GM12864 (cell line): ENCODE measurements at places on chromosomes 4 and X.

GRCh38 chr4:59838236-59838635, 1361.9 kb upstream of the ADGRL3 start:
- no peak for DNase-seq

DNA sequence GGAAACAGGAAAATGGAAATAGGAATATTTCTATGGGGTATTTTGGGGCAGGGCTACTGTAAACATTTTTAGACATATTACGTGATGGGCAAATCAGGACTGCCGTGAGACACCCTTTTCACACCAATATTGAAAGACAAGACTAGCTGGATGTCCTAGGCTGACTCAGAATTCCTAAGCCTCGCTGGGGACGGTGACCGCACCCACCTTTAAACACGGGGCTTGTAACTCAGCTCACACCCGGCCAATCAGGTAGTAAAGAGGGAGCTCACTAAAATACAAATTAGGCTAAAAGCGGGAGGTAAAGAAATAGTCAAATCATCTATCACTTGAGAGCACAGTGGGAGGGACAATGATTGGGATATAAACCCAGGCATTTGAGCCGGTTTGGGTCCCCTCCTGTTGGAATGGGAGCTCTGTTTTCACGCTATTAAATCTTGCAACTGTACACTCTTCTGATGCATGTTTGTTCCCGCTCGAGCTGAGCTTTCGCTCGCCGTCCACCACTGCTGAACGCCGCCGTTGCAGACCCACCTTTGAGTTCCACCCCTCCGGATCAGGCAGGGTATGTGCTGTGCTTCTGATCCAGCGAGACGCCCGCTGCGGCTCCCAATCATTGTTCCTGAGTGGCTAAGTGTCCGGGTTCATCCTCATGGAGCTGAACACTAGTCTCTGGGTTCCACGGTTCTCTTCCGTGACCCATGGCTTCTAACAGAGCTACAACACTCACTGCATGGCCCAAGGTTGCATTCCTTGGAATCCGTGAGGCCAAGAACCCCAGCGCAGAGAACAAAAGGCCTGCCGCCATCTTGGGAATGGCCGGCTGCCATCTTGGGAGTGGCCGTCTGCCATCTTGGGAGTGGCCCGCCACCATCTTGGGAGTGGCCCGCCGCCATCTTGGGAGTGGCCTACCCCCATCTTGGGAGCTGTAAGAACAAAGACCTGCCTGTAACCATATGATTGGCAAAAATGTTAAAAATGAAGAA, 152.6 kb downstream of the CRLF2 start:
- DNase-seq = no peak

DNA sequence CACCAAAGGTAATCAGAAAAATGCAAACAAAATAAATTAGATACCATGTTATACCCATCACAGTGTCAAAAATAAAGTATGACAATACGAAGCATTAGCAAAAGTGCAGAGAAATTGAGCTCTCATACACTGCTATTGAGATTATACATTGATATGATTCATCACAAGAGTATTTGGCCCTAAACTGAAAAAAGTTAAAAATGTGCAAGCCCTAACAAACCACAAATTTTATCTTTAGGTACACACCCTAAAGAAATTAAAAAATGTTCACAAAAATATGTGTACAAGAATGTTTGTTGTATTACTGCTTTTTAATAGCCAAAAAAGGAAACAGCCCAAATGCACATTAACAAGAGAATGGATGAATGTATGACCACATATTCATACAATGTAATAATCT, 137.9 kb upstream of the MAGEA10 start:
- no peak for DNase-seq

GRCh38 chr4:142901166-142901662, 55.1 kb upstream of the INPP4B start:
- no peak for DNase-seq

- no peak for DNase-seq
Measured at GRCh38 chr4:88008122-88008742, 797 bp downstream of the PKD2 start.

- DNase-seq = no peak
Measured at GRCh38 chr4:73432169-73433000, 3.6 kb upstream of the AFP start.

DNA sequence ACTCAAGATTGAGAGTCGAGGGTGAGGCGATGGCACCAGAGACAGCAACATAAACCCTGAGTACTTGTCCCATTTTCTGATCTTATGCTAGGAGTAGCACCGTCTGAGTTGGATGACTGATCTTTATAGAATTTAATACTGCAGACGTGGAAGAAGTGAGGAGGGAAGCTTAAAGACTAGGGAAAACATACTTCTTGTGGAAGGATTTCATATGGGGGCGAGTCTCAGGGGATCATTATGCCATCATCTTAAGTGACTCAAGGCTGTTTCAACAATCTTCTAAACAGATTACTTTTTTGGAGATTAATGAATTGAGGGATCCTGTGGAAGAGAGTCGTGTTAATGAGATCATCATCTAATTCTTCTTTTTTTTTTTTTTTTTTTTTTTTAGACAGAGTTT, 17.2 kb upstream of the FAT1 start:
- no peak for DNase-seq

GRCh38 chrX:40448793-40449192, 132.0 kb upstream of the ATP6AP2 start:
- DNase-seq = no peak

DNA sequence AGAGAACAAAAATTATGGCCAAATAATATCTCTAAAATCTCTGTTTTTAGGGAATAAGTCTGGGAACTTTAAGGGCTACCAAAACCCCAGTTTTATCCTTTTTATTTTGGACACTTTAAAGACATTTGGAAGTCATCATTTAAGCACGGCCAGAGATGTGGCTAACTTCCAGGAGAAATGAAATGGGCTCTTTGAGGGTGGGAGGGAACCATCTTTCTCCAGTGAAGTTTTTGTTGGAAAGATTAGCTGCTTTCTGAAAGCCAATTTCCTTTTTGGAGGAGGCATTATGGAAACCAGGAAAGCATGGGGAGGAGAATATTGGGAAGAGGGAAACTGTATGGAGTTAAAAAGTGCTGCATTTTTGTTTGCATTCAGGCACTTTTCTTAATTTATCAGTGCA, 4.8 kb downstream of the VSIG1 start:
- DNase-seq = no peak

DNA sequence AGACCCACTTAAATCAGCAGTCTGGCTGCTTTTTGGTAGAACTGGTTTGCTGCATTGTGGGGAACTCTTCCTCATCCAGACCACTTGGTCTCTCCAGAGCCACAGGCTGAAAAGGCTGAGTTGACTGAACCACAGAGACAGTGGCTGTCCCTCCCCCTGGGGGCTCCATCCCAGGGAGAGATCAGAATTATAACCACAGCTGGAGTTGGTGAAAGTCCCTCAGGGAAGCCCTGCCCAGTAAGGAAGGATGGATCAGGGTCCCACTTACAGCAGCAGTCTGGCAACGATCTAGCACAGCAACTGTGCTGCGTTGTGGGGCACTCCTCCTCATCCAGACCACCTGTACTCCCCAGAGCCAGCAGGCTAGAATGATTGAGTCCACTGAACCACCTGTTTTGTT, 212.7 kb downstream of the SOX3 start:
- DNase-seq = no peak

- peak; percentile 44 for DNase-seq
Measured at GRCh38 chrX:40651620-40652223, 4.4 kb upstream of the CXorf38 start.

- DNase-seq = no peak
Measured at GRCh38 chr4:83771113-83771705, 235.3 kb downstream of the GPAT3 start.

DNA sequence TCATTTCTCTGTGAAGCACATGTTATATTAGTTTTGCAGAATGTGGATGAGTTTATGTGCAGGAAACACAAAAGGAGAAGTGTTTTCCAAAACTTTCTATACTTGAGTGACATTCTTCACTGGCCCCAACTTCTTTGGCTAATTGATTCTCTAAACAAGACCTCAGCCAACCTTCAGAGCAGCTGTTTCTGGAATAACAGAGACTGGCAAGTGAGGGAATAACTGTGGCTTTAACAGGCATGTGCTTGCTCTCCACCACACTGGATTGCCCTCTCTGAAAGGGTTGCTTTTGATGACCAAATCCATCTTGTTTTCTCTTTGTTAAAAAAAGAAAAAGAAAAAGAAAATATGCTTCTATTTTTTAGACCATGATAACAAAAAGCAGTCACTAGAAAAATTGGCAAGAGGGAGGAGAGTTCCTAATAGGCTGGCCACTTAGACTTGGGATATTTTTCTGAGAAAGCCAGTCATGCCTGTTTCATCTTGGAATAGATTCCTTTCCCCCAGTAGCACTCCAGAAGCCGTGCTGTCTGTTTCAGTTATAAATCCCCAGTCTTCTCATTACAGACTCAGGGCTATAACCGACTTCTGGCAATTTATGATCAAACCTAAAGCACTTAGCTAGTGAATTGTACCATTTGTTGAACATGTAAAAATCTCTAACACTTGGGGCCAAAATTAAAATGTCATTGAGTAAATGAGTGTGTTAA, 295.0 kb upstream of the NR3C2 start:
- no peak for DNase-seq

- no peak for DNase-seq
Measured at GRCh38 chr4:7189066-7189465, 3.3 kb upstream of the SORCS2 start.

DNA sequence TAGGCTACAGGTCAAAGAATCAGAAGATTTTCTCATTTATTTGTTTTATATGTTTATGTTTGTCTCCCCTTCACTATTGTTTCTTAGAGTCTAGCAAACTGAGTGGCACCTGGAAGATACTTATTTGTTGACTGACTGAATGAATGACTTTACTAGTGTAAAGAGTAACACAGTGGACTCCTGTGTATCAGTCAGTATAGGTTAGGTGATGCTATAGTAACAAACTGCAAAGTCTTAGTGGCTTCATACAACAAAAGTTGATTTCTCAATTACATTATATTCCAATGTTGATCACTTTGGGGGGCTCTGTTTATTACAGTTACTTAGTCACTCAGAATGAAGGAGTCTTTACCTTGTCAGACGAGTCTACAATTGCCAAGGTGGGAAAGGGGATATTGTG, 76.6 kb downstream of the DCK start:
- no peak for DNase-seq

DNA sequence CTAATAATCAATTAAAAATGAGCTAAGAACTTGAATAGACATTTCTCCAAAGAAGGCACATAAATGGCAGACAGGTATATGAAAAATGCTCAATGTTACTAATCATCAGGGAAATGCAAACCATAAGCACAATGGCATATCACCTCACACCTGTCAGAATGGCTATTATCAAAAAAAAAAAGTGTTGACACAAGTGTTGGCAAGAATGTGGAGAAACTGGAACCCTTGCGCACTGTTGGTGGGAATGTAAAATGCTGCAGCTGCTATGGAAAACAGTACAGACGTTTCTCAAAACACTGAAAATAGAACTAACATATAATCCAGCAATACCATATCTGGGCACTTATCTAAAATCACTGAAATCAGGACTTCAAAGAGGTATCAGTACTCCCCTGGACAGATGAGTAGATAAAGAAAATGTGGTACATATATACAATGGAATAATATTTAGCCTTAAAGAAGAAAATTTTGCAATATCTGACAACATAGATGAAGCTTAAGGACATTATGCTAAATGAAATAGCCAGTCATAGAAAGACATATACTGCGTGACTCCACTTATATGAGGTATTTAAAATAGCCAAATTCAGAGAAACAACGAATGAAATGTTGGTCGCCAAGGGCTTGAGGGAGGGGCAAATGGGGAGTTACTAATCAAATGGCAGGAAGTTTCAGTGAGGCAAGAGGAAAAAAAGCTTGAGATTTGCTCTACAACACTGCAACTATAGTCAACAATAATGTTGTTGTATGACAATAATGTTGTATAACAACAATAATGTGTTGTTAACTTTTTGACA, 175.5 kb downstream of the WDFY3 start:
- no peak for DNase-seq

DNA sequence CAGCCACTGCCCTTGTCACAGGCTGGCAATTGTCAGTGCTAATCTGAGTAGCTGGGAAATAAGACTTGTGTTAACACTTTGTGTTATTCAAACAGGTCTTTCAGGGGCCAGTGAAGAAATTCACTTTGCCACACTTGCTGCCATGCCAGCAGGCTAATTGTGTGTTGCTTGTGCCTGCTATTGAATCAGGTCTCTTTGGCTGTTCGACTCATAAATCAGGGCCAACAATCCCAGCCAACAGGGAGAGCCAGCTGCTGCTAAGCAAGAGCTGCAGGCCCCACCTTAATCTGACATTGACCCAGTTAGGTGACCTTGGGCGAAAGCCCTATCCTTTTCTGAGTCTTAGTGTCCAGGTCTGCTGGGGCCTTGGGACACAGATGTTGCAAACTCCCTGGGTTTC, 28.1 kb upstream of the MAMLD1 start:
- DNase-seq = no peak

- DNase-seq = no peak
Measured at GRCh38 chrX:367349-367748, 19.4 kb downstream of the PPP2R3B start.

- no peak for DNase-seq
Measured at GRCh38 chr4:184838249-184839074, 12.7 kb upstream of the ACSL1 start.

- no peak for DNase-seq
Measured at GRCh38 chr4:119008761-119009160, 120.1 kb downstream of the SYNPO2 start.

DNA sequence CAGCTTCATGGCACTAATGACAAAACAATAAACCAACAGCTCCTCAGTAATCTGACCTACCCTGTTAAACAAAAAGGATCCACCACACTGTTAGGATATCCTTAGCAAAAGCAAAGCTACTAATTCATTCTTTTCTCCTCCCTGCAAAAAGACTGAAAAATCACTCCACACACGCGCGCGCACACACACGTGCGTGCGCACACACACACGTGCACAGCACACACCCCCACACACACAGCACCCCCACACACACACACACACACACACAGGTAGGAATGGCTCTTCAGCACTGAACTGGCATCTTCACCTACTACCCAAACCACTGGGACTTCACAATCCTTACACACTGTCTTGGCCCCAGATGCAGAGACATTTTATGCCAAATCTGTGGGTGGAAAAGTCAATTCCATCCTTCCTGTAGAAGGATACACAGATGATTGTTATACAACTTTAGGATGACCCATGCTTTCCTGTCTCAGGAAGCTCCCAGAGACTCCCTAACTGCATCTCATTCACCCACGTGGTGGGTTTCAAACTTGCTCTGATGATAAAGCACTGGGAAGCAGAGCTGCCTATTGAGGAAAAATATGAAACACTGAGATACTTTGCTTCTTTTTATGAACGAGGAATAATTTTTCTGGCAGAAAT, 102.5 kb downstream of the TSPAN5 start:
- no peak for DNase-seq

- no peak for DNase-seq
Measured at GRCh38 chrX:14027036-14027435, 2.7 kb downstream of the GEMIN8 start.

DNA sequence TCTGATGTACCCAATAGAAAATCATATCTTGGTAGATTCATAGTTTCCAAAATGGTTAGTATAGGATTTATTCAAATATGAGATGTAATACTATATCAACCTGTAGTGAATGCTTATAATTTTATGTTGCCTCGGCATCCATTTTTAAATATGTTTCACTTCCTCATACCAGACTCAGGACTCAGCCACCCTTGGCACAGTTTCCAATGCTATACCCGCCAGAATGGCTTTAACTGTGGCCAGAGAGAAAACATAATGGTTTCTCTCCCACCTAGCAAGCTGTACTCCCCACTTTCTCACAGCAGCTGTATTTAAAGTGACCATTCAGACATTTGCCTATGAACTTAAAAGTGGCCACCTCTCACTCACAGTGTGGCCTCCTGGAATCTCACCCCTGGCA, 466.6 kb upstream of the PABPC4L start:
- no peak for DNase-seq

- DNase-seq = no peak
Measured at GRCh38 chr4:38075370-38076152, 115.4 kb downstream of the PTTG2 start.
